ENCODE measurements at places on chromosomes 12 and 14.

DNA sequence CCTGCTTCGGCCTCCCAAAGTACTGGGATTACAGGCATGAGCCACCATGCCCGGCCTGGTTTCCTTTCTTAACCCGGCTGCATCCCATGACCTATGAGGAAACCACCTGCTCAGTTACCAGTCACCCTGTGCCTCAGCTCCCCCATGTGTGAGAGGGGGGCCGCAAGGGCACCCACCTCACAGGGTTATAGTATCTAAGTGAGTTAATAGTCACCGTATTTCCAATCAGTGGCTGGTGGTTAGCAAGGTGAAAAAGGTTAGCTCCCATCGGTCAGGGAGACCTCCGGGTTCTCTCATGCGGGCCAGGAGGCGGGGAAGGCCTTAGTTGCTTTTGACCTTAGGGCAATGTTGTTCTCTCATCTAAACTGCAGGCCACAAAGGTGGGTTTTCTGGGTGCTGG is 6.7 kb downstream of the LRP1 start:
- DNase-seq, result no peak

GRCh38 chr14:50734950-50735695 is 67.0 kb upstream of the SAV1 start:
- no peak for DNase-seq

- DNase-seq, result no peak
Observed at GRCh38 chr12:5633106-5633505, 201.2 kb downstream of the NTF3 start.

DNA sequence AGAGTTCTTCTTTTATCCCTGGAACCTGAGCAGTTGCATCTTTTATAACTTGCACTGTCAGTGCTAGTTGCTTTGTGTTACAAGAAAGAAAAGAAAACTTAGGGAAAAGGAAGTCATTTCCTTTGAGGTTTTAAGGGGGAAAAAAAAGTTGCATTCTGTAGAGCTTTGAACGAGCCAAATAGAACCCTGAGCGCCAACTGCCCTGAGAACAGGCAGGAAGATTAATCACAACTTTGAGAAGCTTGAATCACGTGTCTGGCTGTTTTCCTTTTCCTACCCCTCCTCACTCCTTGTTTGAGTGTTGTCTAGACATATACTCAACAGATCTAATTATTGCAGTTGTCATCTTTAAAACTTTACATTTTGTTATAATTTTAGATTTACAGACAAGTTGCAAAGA is 12.5 kb downstream of the PCNX1 start:
- no peak for DNase-seq

GRCh38 chr14:35114036-35114435 is 7.8 kb downstream of the PPP2R3C start:
- no peak for DNase-seq

DNA sequence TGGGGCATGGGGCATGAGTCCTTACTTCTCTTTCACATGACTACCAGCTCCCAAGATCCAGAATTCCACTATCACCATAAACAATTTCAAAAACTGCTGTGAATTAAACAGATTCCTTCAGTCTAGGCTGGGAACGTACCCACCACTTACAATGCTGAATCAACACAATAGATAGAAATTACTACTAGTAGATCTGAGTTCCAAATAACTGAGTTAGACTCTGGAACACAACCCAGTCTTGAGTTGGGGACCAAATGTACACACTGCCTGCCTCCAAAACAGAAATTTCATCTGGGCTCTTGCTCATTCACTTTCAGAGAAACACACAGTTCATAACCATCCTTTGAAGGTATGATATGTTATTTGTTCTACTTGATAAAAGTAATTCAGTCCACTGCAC is 8.9 kb downstream of the CORO1C start:
- no peak for DNase-seq

- DNase-seq, result peak; percentile 56
Observed at GRCh38 chr12:97493731-97494130, 31.1 kb downstream of the RMST start.

DNA sequence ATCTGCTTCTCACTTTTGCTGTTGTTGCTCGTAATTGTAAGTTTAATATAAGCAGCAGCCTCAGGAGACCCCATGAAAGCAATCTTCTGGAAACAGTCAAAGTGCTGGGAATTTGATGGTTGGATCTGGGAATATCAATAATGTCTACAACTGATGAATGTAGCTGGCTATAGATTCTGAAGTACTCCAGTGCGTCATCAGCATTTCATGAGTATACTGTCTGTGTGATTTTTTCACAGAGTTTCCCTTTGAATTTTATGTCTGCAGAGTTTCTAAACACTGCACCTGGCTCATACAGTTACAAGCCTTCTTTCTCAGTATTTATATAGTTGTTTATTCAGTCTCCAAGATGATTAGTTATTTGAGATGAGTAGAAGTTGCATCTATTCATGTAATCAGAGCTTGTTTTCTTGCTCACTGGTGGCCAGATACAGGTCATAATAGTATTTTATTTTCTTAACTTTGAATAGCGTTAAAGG is 222.3 kb downstream of the RAD51B start:
- no peak for DNase-seq

- no peak for DNase-seq
Observed at GRCh38 chr14:68377006-68377405, 415.9 kb downstream of the ZFP36L1 start.

GRCh38 chr14:95034788-95035187 is 122.5 kb downstream of the DICER1 start:
- DNase-seq, result peak; percentile 87

GRCh38 chr12:43094886-43095575 is 457.0 kb downstream of the ADAMTS20 start:
- peak; percentile 69 for DNase-seq

- DNase-seq, result no peak
Observed at GRCh38 chr14:92633724-92634123, 114.7 kb downstream of the LGMN start.

DNA sequence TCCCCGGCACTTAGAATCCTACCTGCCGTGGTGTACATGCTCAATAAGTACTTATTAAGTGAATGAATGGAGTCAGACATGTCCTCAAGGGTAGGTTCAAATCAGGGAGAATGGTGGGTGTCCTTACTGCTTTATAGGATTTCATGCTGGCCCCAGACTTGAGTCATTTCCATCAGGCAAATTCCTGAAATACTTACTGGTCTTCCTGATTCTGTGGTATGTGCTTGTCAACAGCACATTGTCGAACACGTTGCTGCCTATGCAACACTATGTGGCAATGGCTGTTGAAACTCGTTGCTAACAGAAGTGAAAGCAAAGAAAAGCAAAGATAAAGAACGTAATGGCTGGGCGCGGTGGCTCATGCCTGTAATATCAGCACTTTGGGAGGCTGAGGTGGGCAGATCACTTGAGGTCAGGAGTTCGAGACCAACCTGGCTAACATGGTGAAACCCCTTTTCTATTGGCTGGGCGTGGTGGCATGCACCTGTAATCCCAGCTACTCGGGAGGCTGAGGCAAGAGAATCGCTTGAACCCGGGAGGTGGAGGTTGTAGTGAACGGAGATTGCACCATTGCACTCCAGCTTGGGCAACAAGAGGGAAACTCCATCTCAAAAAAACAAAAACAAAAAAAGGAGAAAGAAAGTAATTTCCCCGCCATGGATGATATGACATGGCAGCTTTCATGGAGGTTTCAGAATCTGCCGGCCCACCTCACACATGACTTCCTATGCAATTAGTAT is 214.9 kb downstream of the ZFP36L1 start:
- DNase-seq, result no peak

GRCh38 chr14:36785511-36785910 is 123.9 kb downstream of the PAX9 start:
- DNase-seq, result no peak

GRCh38 chr12:3015356-3015755 is 56.2 kb downstream of the TEAD4 start:
- DNase-seq, result no peak

GRCh38 chr12:42010715-42011114 is 134.0 kb downstream of the GXYLT1 start:
- no peak for DNase-seq

DNA sequence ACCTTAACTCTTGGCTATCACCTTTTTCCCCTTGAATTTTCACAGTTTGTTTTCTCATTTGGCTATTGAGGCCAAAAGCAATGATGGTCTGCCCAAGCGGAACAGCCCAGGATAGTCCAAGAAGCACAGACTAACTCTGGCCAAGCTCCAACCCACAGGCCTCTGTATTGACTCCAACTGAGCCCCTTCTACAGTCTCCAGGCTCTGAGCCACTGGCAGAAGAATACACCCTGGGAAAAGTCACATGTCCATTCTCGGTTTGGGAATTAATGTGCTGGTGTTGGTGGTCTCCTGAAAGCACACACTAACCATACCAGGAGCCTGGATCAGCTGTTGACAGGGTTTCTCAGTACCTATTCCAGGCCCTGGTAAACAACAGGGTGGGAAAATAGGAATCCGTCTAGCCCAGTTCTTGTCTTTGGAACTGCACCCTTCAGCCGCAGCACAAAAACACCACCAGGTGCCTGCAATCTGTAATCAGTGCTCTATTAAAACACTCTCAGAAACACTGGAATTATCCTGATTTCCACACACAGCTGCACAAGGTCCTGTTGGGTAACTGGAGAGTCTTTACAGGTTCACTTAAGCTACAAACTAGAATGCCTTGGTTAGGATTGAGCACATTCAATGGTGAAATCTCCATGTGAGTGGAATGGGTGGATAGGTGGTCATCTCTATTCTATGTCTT is 63.6 kb downstream of the STXBP6 start:
- DNase-seq, result no peak

- peak; percentile 37 for DNase-seq
Observed at GRCh38 chr12:34625116-34625515, 602.8 kb downstream of the ALG10 start.

DNA sequence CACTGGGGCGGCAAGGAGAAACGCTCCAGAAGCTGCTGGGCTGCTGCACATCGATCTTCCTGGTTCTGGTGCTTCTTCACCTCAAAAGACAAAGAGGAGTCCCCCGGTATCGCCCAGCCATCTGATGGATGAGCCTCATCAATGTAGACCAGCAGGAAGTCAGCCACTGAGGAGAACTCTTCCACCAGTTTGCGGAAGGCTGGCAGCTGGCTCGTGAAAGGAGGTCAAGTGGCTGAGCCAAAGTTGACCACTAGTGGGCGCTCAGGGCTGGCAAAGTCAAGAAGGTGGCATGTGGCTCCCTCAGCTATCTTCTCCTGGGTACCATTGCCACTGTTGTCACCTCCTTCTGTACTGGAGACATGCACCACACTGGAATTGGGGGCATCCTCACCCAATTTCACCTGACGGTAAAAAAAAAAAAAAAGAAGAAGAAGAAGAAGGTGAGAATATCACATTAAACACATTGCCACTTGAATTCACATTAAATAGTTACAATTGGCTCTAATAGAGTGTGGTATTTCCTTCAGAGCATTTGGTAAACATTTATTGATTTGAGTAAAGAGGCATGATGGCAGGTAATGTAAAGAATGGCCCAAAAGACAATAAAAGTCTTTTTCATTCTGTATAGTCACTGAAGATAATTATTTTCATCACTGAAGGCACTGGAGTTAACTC is 8.3 kb downstream of the DIO2 start:
- DNase-seq, result peak; percentile 23

GRCh38 chr14:98692832-98693231 is 579.2 kb downstream of the BCL11B start:
- no peak for DNase-seq

DNA sequence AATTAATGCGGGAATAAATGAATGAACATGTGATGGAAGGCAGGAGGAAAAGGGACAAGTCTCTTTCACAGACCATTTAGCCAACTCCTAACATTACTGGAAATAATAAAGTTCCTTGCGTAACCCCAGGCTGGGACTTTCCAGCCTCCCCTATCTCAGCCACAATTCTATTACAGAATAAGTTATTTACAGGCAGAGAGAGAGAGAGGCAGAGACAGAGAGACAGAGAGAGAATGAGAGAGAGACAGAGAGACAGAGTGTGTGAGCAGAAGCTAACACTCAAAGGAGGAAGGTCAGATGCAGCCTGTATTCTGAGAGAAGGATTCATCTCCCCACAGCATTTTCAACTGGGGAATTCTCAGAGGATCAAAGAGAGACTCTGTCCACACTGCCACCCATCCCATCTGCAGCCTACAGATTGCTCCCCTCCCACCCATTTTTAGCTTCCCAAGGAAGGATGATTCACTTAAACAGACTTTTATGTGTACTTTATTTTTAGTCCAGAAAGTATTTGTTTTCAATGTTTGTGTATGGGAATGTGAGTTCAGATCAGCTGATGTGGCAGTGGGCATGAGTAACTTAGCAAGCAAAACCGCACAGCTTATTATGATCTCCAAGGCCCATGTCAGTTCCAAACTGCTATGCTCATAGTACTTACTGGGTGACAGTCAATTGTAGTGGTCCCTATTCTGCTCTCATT is 165.7 kb downstream of the CAND1 start:
- DNase-seq, result no peak

DNA sequence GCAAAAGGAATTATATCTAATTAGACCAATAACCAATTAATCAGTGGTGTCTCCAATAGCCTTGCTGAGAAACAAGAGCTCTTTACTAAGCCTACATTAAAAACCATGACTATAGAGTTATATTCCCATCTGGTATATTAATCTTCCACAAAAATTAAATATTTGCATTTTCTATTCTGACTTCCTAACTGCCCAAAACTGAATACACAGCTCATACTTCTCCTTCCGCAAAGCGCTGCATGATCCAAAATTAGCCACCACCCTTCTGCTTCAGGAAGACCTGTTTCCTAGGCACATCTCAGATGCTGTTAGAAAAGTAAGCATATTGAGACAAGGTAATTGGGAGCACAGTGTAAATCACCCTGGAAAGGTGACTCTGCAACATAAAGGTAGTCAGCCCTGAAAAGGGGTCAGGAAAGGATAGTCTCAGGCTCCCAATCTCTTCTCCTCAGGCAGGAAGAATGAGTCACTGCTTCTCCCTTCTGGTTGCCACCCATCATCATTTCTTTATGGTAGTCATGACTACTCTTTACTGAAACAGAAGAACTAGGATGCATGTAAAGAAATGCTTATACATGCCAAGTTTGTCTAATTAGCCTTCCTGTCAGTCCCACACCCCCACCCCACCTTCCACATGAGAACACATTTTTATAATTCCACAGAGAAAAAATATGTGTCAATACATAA is 54.3 kb downstream of the PLCZ1 start:
- no peak for DNase-seq
